Natural killer cell (primary cell): ENCODE measurements at places on chromosomes 1 and 21. TPM values are rescaled to one million over a fixed set of nuclear protein-coding genes. Genes with fewer than 3 reads are reported as not detected.

ELK4 gene
- total RNA-seq = 155 TPM

RAB42 gene
- total RNA-seq = not detected

GRCh38 chr1:20370698-20371097, 80.0 kb downstream of the VWA5B1 start:
- no peak overlapping the region for H3K27ac ChIP-seq
- H3K36me3 ChIP-seq = no peaks in the 10 kb centered on the region
- DNase-seq = no peak
- H3K4me3 ChIP-seq = no peak overlapping the region

DNA sequence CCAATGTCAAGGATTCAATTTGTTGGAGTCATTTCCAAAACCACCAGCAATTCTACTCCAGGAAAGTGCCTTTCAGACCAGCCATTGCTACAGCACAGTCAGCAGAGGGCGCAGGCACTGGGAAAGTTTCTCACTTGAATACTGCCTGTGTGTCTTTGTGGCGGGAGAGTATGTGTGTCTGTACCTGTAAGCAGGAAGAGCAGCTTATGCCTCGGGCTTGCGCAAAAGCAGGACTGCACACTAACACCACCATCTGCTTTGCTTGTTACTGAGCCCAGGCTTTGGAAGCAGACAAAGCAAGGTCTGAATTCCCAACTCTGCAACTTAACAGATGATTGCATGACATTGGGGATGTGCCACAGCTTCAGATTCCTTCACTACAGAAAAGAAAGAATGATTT, 7.0 kb upstream of the CTSE start:
- no peaks in the 10 kb centered on the region for H3K36me3 ChIP-seq
- H3K27ac ChIP-seq = no peak overlapping the region
- H3K4me1 ChIP-seq = peaks cover 3% of the 10 kb centered on the region
- no peaks in the 10 kb centered on the region for H3K27me3 ChIP-seq
- no peak overlapping the region for H3K4me3 ChIP-seq

GRCh38 chr1:54519709-54520108, 28.3 kb upstream of the ACOT11 start:
- H3K4me1 ChIP-seq = no peaks in the 10 kb centered on the region
- H3K27me3 ChIP-seq = no peaks in the 10 kb centered on the region
- DNase-seq = no peak

TMPRSS2 gene
- total RNA-seq = not detected

GRCh38 chr1:227318853-227319607, 738 bp upstream of the CDC42BPA start:
- H3K4me3 ChIP-seq = no peak overlapping the region
- H3K4me1 ChIP-seq = peaks cover 12% of the 10 kb centered on the region
- H3K36me3 ChIP-seq = no peaks in the 10 kb centered on the region
- peaks cover 38% of the 10 kb centered on the region for H3K27me3 ChIP-seq
- H3K27ac ChIP-seq = no peak overlapping the region

DNA sequence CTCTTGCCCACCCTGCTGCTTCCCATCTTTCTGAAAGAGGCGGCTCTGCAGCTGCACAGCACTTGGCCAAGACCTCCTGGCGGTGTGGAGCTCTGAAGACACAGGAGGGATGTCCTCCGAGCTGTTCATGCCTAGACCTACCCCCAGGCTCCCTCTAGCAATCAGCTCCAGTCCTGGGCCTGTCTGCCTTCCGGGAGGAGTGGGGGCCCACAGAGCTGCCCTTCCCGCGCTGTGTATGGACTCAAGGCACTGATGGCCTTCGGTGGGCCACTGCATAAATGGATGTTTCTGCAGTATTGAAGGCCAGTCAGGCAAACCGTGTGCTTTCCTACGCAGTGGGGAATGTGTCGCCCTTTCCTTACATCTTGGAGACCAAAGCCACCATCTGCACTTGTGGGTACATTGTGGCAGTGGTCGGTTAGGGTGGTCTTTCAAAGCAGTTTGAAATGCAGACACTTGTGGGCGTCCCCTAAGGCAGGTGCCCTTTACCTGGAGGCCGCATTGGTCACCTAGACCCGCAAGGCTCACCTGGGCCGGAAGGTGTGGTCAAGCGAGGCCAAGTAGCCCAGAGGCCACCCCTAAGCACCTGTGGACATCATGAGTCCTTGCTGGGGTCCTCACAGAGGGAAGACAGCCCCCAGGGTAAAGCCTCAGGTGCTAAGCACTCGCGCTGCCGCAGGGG, 912 bp upstream of the PKNOX1 start:
- H3K27ac ChIP-seq = peak overlapping the region; percentile 90
- DNase-seq = no peak
- peaks cover 15% of the 10 kb centered on the region for H3K4me1 ChIP-seq
- H3K4me3 ChIP-seq = peak overlapping the region; percentile 68

GRCh38 chr1:91402023-91402422, 2.6 kb downstream of the HFM1 start:
- no peak for DNase-seq
- H3K4me1 ChIP-seq = peaks cover 9% of the 10 kb centered on the region
- no peak overlapping the region for H3K4me3 ChIP-seq
- H3K27ac ChIP-seq = no peak overlapping the region

DNA sequence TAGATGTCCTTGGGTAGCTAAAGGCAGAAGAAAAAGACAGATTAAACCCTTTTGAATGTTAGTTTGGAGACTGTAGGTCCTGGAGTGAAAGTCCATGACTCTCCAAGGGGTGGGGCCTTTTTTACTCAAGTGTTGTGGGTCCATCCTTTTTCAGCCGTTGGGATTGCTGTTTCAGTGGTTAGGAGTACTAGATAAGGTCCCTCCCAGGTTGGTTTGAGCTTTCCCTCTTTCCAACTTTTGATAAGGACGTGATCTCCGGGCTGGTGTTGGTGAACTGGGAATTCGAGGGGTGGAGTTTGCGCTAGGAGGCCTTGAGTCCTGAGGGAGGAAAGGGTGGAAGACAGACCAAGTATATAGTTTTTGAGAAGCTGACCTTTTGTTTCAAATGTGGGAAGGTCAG, 5.2 kb upstream of the IPP start:
- DNase-seq = no peak
- H3K36me3 ChIP-seq = no peaks in the 10 kb centered on the region
- H3K27ac ChIP-seq = no peak overlapping the region

FCRL4 gene
- total RNA-seq = not detected

- no peak overlapping the region for H3K4me3 ChIP-seq
- H3K27me3 ChIP-seq = no peaks in the 10 kb centered on the region
- no peak overlapping the region for H3K27ac ChIP-seq
- H3K4me1 ChIP-seq = peaks cover 17% of the 10 kb centered on the region
These were observed 2.0 kb downstream of the PRMT6 start for GRCh38 chr1:107058245-107059032.

DNA sequence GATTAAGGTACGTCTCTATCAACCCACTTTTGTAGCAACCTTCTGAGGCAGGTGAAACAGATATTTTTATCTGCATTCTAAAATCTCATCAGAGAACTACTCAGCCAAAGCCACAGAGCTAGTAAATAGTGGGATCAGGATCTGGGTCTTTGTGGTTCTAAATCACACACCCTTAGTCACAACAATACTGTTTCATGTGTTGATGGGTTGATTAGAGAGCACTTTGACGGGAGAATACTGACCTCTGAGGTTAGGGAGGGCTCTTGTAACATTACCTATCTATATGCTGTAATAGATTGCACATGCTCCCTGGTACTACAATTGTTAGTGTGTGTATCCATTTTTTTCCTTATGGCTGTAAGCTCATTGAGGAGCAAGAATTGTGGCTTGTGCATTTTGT, 45.5 kb upstream of the CCDC190 start:
- H3K36me3 ChIP-seq = no peaks in the 10 kb centered on the region
- H3K4me3 ChIP-seq = no peak overlapping the region
- H3K27me3 ChIP-seq = no peaks in the 10 kb centered on the region
- no peak for DNase-seq
- H3K27ac ChIP-seq = no peak overlapping the region
- no peaks in the 10 kb centered on the region for H3K4me1 ChIP-seq

DNA sequence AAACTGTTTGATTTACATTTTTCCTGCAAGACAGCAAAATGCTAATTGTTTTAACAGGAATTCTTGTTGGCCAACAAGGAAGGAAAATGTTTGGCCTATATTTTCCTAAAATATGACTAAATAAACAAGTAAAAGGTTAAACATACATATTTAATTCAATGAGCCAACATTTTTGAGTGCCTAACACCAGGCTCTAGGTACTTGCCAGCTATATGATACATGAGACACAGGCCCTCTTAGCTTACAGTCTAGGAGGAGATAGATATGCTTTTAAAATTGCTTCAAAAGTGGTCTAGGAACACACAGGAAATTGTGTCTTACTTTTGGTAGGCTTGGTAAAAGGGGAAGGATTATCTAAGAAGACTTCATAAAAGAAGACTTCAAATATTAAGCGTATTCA, 50.9 kb downstream of the PIGK start:
- no peaks in the 10 kb centered on the region for H3K4me1 ChIP-seq
- peaks cover 11% of the 10 kb centered on the region for H3K36me3 ChIP-seq
- no peak overlapping the region for H3K27ac ChIP-seq
- no peak for DNase-seq
- H3K27me3 ChIP-seq = no peaks in the 10 kb centered on the region

TTLL10 gene
- total RNA-seq = 1.7 TPM

DNA sequence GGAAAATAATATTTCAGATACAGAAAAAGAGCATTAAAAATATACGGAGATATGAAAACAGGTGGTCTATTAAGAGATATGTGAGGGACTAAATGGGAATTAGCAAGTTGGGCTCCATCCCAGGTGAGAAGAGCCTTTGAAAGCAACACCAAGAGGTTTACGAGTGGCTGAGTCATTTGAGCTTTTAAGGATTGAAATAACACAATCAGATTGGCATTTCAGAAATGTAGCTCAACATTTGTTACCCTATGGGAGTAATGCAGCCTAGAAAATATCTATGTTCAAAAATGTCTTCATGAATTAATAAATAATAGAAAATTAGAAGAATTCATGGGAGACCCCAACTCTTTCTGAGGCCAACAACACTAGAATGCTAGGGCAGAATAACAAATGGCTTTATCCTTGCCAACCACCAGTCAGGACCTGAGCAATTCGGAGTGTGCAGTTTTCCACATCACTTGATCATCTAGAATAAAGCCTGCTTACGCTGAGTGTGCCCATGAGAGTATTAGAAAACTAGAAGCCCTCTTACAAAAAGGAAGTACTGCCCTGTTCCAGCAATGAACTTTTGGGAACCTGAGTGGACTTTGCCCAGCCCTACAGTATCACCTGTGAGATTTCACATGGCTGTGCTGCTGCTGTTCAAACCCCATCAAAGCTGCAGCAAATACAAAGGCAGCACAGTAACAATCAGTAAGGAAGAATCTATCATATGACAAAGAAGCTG, 538.0 kb upstream of the CAMK1G start:
- H3K36me3 ChIP-seq = no peaks in the 10 kb centered on the region
- no peak overlapping the region for H3K27ac ChIP-seq
- no peak for DNase-seq

DNA sequence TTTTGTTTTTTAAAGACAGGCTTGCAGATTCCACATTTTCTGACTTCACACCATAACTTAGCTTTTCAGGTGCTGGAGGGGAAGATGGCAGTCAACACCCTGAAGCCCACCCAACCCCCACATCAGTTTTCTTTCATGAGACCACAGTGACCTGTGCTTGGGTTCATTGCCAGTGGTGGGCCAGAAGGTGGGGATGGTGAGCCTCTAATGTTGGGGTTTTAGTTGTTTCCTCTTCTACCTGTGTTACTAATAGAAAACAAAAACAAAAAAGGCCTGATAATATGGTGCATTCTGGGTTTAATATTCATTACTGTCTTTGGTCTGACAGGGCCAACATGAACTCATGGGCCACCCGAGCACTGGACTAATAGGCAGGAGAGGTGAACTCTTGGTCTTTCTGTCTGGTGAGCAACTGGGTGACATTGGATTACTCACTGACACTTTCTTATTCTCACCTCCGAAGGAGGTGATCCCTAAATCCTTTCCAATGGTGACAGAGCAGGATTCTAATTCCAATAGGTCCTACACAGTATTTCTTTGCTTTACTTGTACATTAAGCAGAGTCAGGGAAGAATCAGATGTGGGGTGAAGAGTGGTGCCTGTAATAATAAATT, 132.8 kb downstream of the CLIC6 start:
- no peak for DNase-seq
- peaks cover 34% of the 10 kb centered on the region for H3K36me3 ChIP-seq
- H3K27ac ChIP-seq = no peak overlapping the region
- H3K4me3 ChIP-seq = no peak overlapping the region

- H3K4me1 ChIP-seq = no peaks in the 10 kb centered on the region
- H3K27ac ChIP-seq = no peak overlapping the region
- H3K36me3 ChIP-seq = no peaks in the 10 kb centered on the region
These were observed 464.5 kb downstream of the USP25 start for GRCh38 chr21:16194095-16194787.

GRCh38 chr1:193762236-193762635, 575.8 kb upstream of the B3GALT2 start:
- H3K36me3 ChIP-seq = no peaks in the 10 kb centered on the region
- no peaks in the 10 kb centered on the region for H3K27me3 ChIP-seq
- H3K27ac ChIP-seq = no peak overlapping the region
- no peak for DNase-seq
- no peak overlapping the region for H3K4me3 ChIP-seq

LAMB3 gene
- 1.2 TPM for total RNA-seq

DNA sequence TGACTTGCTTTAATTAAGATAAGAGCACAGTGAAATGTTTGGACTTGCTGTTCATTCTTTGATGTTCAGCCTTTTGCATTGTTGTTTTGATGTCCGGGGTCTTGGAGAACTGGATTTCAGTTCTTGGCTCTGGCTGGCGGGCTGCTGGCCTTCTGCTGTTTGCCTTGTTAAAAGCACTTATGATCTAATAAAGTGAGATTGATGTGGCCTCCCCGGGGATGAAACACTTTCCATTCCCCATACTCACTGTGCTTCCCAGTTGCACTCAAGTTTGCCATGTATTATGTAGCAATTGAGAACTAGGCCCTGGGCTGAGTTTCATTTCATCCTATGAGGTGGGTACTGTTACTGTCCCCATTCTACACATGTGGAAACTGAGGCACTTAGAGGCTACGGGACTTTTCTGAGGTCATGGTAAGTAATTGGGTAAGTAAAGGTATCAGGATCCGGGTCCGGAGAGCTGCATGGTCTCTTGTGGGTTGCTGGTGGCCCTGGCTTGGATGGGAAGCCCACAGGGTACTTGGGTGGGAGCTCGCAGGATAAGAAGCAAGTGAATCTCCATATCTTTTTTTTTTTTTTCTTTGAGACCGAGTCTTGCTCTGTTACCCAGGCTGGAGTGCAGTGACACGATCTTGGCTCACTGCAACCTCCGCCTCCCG, 127.7 kb upstream of the ZBTB40 start:
- H3K27ac ChIP-seq = no peak overlapping the region
- no peaks in the 10 kb centered on the region for H3K36me3 ChIP-seq
- no peak overlapping the region for H3K4me3 ChIP-seq
- no peaks in the 10 kb centered on the region for H3K4me1 ChIP-seq
- H3K27me3 ChIP-seq = no peaks in the 10 kb centered on the region
